Endothelial cell of umbilical vein (primary cell): ENCODE measurements at places on chromosomes 4 and X. TPM values are rescaled to one million over a fixed set of nuclear protein-coding genes. Genes with fewer than 3 reads are reported as not detected.

Gene MAGEA6
- not detected in 2 replicates for polyA plus RNA-seq

DNA sequence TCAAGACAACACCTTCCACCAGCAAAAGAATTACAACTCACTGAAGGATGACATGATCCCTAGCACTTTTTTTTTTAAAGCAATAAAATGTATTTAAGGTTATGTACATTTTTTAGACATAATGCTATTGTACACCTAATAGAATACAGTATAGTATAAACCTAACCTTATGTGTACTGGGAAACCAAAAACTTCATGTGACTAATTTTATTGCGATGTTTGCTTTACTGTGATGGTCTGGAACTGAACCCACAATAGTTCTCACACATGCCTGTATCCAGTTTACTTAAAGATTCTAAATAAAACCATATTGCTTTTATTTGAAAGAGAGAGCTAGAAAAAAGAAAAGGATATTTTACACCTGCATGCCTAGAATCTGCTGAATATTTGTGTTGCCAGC lies 4.4 kb upstream of the STS start:
- no peak for DNase-seq

DNA sequence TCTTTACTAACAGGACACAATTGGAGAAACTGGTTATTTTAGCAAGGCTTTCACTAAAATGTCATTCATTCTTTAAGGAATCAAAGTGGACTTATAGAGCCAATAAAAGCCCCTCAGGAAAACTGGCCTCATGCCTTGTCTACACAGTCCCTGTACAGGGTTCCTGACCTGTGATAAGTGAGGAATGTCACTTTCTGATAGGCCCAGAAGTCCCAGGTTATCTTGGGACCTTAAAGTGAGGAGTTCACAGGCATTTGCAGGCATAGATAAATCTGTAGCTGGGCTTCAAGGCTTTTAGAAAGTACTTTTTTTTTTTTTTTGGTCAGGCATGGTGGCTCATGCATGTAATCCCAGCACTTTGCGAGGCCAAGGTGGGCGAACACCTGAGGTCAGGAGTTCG lies 19.4 kb upstream of the STPG2 start:
- no peak for DNase-seq

GRCh38 chr4:70855464-70855863 lies 15.8 kb upstream of the GRSF1 start:
- DNase-seq, result no peak

DNA sequence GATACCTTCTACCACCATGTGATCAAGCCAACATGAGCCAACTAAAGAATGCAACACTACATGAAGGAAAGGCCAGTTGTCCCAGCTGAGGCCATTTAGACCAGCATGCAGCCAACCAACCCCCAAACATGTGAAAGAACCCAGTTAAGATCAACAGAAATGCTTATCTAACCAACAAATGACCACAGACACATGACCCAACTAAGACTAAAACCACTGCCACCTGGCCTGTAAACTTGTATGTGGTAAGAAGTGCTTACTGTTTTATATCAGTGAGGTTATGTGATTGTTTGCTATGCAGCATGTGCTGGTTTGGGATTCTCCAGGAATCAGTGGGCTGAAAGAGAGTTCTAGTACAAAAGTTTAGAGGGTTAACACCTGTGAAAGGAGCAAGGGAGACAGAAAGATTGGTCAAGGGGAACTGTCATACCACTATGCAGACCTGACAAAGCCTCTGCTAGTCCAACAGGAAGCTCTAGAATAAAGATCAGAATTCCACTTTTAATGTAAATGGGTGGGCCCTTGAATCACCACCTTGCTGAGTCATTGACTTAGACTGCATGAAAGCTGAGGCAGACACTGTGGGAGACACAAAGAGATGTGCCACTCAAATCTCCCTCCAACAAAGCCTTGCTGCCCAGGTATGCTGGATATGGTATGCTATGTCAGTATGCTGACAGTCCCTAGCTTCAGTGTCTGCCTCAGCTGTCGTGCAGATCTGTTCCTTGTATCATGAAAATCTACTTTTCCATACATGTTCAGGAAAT lies 6.1 kb upstream of the SH3D19 start:
- DNase-seq, result no peak

DNA sequence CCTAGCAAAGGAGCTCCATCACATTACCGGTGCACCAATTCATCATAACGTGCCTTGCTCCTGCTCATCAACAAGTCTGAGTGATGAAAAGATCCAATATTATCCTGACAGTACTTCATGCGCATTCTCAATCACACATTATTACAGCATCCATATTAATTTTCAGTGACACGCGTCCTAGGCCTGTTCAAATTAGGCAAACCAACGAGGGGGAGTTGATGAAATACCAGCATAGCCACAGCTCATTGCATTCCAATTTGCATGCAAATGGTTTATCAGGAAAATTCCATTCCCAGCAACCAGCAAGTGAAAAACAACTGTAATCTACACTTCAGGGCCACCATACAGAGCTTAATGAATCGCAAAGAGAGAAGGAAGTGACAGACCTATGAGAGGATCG lies 236.9 kb downstream of the DCLK2 start:
- no peak for DNase-seq

DNA sequence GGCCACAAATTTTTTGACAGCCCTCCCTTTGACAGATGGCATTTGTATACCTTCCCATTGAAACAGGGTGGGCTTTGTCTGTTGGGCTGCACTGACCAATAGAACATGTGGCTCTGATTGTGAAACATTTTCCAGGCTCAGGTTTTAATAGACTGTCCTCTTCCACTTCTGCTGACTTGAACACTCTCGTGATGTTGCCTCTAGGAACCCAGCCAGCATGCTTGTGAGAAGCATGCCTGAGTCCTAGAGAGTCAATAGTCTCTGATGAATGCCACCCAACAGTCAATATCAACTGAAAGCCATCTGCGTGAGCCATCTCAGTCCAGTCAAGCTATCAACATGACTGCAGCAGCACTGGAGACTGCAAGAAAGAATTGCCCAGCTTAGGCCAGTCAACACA lies 290.0 kb downstream of the SLC7A11 start:
- DNase-seq, result no peak
